ENCODE measurements at places on chromosomes 5 and 9.

GRCh38 chr9:20225826-20226225 is 396.5 kb downstream of the MLLT3 start:
- no peak for DNase-seq

GRCh38 chr5:72509401-72509800 is 2.2 kb upstream of the ZNF366 start:
- no peak for DNase-seq

GRCh38 chr9:107704774-107705173 is 215.2 kb upstream of the KLF4 start:
- no peak for DNase-seq

DNA sequence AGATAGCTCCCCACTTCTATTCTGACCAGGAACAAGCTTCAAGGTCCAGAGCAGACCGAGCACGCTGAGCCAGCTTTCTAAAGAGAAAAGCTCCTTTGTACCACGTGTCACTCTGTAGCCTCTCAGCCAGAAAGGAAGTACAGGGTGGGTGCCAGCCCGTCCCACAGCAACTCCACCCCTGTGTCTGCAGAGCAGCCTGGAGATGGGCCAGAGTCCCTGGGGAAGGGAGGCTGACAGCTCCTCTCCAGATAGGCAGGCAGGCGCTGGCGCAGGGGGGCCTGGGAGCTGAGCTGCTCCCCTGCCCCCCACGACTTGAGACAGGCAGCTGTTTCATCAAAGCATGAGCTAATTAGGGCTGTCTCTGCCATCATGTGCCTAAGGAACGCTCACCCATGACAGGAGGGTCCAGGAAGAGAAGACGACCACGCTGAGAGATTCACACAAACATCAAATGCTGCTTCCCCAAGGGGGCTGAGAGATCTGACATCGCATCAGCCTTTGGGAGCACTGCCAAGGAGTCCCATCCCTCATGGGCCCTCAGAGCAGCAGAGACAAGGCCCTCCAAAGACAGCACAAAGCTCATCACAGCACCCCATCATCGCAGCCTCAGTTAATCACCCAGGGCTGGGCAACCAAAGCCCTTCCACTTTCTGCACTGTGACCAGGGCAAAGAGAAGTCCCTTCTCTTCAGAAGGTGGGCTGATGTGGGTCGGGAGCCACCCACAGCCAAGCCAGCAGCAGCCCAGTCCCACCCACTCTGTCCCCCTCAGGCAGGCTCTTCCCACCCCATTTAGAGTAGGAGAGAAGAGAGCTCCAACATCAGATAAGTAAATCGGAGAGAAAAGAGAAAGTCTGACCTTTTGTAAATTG is 78.5 kb upstream of the LRRTM2 start:
- DNase-seq = no peak

GRCh38 chr9:77802064-77802463 is 153.9 kb upstream of the GNA14 start:
- no peak for DNase-seq

GRCh38 chr5:142478113-142478512 is 153.3 kb upstream of the SPRY4 start:
- no peak for DNase-seq

- DNase-seq = no peak
Observed at GRCh38 chr9:92727716-92728700, 36.6 kb downstream of the BICD2 start.

DNA sequence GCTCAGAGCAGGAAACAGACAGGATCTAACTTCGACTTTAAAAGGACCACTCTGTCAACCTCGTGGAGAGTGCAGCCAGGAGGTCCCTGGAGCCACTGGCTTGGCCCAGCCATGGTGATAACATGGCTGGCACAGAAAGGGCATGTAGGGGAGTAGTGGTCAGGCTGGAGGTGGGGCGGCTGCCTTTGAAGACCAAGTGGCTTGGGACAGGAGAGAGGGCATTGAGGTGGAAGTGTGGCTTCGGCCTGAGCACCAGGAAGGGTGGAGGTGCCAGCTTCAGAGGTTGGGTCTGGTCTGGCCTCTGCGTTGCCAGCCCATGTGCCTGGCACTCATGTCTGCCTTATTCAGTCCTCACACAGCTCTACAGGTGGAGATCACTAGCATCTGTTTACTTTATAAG is 270.0 kb downstream of the NSG2 start:
- no peak for DNase-seq

DNA sequence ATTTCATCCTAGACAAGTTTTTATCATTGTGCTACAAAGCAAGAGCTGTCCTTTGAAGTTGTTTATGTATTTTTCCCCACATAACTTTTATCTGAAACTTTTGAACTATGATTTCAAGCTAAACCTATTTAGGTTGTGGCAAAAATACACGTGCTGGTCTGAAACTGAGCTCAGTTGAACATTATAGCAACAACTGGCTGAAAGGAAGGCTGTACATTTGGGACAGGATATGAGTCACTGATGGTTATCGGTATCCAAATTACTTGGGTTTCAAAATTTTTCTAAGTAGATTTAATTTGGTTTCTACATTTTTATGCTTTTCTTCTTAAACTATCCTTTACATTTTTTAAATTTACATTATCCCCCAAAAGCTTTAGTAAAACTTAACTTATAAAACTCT is 627.3 kb upstream of the NUDT12 start:
- DNase-seq = no peak

DNA sequence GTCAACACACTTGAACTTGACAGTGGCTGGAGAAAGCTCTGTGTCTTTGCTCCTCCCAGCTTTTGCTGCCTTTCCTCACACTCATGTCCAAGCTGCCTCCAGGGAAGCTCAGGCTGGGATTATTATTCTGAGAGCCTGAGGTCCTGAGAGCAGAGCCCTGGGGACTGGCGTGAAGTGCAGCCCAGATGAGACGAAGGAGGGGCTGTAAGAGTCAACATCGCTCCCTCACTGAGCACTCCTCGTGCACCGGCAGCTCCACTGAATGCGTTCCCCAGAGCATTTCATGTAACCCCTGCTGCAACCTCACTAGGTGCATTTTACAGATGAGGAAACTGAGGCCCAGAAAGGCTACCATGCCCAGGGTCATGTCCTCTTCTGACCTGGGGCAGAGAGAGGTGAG is 63.5 kb upstream of the PHYKPL start:
- no peak for DNase-seq

DNA sequence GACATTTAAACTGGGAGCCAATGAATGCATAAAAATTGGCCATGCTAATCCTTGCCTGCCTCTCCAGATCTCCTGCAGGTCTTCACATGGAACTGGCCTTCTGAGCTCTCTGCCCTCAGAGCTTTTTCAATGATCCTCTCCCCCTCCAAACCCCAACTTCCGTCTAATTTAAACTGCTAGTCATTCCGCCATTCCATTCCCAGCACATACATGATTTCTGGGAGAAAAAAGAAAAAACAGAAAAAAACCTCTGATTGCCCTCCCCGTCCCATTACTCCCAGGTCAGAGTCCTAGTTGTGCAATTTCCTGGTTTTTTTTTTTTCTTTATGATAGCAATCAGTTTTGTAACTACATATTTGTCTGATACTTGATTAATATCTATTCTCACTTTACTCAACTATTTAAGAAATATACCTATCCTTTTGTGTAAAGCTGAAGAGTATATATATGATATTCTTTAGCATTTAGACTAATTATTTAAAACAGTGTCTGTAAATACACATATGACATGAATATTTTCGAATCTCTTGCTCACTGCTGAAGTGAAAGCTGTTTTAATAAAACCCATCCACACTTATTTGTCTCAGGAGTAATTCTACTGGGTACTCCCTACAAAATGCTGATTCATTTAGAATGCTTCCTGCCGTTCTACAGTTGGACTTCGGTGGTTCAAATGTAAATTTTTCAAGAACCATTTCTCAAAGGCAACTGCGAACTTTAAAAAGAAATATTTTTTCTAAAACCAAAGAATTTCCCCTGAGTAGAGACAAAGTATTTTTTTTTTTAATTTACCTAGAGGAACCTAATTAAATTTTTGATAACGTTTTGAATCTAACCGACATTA is 1.6 kb downstream of the HINT1 start:
- no peak for DNase-seq

DNA sequence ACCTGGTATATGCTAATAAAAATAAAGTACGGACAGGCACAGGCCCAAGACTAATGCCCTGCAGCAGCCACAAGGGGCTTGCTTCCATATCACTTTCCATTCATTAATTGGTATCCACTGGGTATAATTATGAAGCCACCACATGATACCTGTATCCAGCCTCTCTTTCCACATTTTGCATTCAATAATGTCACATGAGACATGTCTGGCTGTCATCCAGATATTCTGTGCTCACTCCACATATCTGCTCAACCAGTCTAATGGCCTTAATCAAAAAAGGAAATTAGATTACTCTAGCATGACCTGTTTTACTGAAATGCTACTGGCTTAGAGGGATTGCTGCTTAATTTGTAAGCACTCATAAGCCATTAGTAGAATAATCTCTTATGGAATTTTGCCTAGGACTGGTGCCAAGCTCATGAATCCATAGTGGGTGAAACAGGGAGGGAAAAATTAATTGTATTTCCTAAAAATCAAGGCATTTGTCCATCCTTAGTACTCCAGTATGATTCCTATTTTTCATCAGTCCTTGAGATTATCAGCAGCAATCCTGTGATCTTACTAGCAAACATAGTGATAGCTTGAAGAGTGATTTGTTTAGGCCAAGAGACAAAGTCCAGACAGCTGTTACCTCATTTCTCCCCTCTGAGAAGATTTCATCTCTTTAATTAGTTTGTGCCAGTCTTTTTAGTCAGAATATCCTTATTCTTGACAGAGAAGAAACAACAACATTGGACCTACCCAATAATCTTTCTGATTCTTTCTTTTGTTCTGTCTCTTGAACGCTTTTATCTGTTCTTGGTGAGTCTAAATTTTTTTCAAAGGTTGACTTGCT is 119.2 kb upstream of the ABCA1 start:
- DNase-seq = no peak

DNA sequence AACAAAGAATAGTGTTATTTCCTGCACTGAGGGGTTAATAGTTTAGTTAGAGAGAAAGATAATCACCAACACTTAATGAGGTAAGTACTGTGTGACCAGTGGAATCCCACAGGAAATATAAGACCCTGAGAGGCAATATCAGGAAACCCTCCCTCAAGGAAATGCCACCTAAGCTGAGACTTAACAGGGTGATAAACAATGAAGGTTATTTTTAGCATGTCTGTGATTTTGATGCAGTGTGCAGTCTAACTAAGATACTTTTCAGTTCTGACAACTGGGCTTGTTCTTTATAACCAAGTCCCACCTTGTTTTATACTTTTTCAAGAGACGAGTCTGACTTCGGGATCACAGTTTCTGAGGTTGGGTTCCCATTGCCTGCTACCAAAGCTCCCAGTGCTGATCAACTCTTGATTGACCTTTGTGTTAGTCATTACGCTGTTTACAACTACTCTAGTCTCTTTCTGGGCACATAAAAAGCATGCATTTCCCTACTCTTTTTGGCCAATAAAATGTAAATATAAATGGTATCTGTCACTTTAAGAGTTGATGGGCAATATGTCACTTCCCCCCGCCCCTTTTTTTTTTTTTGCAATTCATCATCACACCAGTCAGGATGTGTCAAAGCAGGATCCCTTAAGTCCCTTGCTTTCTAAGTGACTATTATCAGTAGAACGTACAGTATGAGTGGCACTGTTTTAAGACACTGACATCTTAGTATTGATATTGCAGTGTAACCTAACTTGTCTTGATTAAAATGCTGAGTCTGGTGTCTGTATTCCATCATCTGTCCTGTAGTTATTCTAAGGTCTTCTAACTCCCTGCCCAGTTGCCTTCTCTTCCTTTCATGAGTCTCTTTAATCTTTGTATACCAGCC is 31.4 kb downstream of the C6 start:
- DNase-seq = no peak

GRCh38 chr5:52956014-52956413 is 33.1 kb upstream of the ITGA2 start:
- DNase-seq = no peak

DNA sequence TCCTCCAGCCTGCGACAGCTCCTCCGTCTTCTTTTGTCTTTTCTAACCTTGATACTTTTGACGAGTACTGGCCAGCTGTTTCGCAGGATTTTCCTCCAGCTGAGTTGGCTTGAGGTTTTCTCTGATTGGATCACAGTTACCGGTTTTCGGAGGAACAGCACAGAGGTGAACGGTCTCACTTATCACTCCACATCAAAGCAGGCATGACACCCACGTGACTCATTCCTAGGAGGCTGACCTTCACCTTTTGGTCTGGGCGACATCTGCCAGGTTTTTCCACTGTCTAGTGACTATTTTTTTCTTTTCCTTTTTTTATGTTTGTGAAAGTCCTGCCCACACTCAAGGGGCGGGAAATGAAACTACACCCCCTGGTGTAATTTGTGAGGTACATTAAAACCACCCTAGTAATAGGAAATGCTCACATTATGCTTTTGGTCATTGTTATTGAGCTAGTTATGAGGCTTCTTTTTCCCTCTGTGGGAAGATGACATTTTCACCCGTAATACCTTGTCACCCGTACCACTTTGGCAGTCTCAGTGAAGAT is 319.2 kb downstream of the GADD45G start:
- peak; percentile 54 for DNase-seq

DNA sequence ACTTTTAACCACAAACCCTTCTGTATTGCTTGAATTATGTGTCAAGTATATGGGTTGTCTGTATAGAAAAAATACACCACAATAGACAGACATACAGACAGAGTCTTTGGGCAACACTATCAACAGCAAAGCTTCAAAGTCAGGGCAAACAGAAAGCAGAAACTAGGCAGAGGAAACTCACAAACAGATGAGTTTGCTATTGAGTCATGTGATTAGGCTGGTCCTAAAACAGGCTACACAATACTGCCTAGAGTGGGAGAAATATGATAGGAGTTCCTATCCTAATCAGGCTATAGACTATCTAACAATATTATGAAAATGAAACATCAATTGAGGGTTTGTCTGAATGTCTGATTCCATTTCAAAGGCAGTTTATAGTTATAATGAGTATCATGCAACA is 156.4 kb downstream of the EDIL3 start:
- no peak for DNase-seq

DNA sequence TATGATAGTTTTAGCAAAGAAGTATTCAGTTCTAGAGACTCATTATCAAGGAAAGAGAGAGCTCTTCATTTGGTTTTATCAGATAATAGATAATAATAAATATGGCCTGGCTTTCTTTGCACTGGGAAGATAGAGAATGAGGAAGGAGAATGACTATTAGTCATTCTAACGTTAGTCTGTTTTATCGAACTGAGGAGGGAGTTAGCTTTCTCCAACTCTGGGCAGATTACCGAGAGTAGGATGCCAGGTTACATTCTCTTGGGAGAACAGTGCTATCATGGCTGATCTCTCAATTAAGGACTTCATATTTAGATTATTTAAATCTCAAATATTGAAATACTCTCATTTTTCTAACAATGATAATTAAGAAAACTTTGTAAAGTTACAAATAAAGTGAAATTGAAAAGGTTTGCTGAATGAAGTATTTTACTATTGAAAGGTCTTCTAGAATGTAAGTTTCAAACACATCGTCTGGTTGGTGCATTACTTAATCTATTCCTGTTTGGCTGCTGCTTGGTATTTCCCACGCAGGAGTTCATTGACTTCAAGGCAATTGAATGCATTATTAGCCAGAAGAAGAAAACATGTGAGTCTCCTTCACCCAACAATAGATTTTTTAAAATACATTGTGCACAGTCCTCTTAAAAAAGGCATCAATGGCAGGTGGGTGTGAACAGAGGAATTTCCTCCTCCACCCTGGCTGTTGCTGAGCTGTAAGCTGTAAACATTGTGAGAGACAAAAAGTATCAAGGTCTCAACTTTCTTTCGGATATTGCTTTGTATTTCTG is 140.8 kb downstream of the C9orf152 start:
- DNase-seq = no peak

Data from activated CD4-positive, alpha-beta T cell treated with anti-CD3 and anti-CD28 coated beads, Interleukin-2, amount 50 U/mL, for 4 hours (primary cell).